Suprapubic skin (tissue), 4 donors: ENCODE measurements at places on chromosomes 3 and 15. TPM values are rescaled to one million over a fixed set of nuclear protein-coding genes. Genes with fewer than 3 reads are reported as not detected.

- H3K4me3 ChIP-seq: no peak overlapping the region
- H3K27ac ChIP-seq: no peak overlapping the region
- DNase-seq: no peak
- H3K27me3 ChIP-seq: no peaks in the 10 kb centered on the region
- H3K4me1 ChIP-seq: no peaks in the 10 kb centered on the region
- H3K36me3 ChIP-seq: peaks cover 10% of the 10 kb centered on the region
These were observed 39.9 kb upstream of the SKOR1 start for GRCh38 chr15:67785431-67785830.

The CPNE4 gene
- total RNA-seq: not detected

GRCh38 chr15:45794712-45795439 lies 160.0 kb downstream of the SQOR start:
- peaks cover 7% of the 10 kb centered on the region for H3K27me3 ChIP-seq
- H3K27ac ChIP-seq: no peak overlapping the region
- no peak for DNase-seq
- H3K36me3 ChIP-seq: no peaks in the 10 kb centered on the region

The C3orf18 gene
- total RNA-seq: 3.7 TPM

The INKA1 gene
- total RNA-seq: 32.7 TPM

- H3K36me3 ChIP-seq: no peaks in the 10 kb centered on the region
- H3K4me3 ChIP-seq: no peak overlapping the region
- no peak overlapping the region for H3K27ac ChIP-seq
- no peaks in the 10 kb centered on the region for H3K4me1 ChIP-seq
- DNase-seq: no peak
These were observed 347.1 kb downstream of the PYDC2 start for GRCh38 chr3:191808073-191808472.

The RYR3 gene
- total RNA-seq: 0.85 TPM

DNA sequence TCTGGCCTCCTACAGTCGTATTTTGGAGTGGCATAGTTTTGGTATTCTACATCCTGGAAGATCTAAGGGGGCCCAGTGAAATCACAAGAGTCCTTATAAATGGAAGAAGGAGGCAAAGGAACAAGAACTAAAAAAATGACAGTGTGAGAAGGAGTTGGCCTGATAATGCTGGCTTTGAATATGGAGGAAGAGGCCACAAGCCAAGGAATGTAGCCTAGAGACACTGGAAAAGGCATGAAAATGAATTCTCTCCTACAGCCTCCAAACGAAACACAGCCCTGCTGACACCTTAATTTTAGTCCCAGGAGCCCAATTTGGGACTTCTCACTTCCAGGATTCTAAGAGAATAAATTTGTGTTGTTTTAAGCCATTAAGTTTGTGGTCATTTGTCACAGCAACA lies 54.6 kb upstream of the LIPC start:
- no peak overlapping the region for H3K4me3 ChIP-seq
- no peaks in the 10 kb centered on the region for H3K4me1 ChIP-seq
- H3K27me3 ChIP-seq: no peaks in the 10 kb centered on the region
- H3K27ac ChIP-seq: no peak overlapping the region

DNA sequence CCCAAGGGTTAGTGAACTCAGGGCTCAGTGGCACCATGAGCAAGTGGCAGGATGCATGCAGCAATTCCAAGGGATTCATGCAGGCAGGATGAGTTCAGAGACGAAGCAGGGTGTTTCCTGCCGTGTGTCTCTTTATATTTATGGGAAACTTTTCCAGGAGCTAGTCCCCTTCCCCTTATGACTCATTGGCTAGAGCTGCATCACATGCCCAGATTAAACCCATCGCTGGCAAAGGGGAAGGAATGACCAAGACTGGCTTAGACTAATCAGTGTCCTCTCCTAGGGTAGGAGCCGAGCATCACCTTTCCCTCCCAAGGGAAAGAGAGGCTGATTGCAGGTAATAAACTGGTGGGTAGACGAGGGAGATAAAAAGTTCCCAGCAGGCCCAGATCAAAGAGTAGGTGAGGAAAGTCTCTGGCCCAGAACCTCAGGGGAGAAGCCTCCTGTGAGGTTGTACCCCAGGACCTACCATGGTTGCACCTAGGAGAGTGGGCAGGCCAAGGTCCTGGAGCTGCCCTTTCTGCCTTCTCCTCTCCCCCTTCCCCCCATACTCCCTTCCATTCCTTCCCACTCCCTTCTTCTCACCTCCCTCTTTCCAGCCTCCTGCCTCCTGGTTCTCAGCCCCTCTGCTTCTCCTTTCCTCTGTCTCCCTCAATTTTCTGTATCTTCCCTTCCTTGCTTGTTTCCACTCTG lies 67.8 kb upstream of the ITGA11 start:
- H3K4me3 ChIP-seq: no peak overlapping the region
- no peak for DNase-seq
- H3K27me3 ChIP-seq: no peaks in the 10 kb centered on the region
- no peaks in the 10 kb centered on the region for H3K4me1 ChIP-seq
- no peak overlapping the region for H3K27ac ChIP-seq
- no peaks in the 10 kb centered on the region for H3K36me3 ChIP-seq

- H3K4me3 ChIP-seq: no peak overlapping the region
- no peak for DNase-seq
- H3K36me3 ChIP-seq: peaks cover 3% of the 10 kb centered on the region
- H3K27me3 ChIP-seq: no peaks in the 10 kb centered on the region
- peaks cover 32% of the 10 kb centered on the region for H3K4me1 ChIP-seq
These were observed 10.2 kb downstream of the RAF1 start for GRCh38 chr3:12653747-12654146.

GRCh38 chr15:94075349-94075748 lies 156.0 kb upstream of the MCTP2 start:
- H3K27ac ChIP-seq: peak overlapping the region; percentile 2
- no peaks in the 10 kb centered on the region for H3K36me3 ChIP-seq
- peak; percentile 90 for DNase-seq
- no peaks in the 10 kb centered on the region for H3K27me3 ChIP-seq
- no peak overlapping the region for H3K4me3 ChIP-seq
- H3K4me1 ChIP-seq: peaks cover 13% of the 10 kb centered on the region

The SQOR gene
- 33.2 TPM for total RNA-seq

The ETFA gene
- 85.0 TPM for total RNA-seq

DNA sequence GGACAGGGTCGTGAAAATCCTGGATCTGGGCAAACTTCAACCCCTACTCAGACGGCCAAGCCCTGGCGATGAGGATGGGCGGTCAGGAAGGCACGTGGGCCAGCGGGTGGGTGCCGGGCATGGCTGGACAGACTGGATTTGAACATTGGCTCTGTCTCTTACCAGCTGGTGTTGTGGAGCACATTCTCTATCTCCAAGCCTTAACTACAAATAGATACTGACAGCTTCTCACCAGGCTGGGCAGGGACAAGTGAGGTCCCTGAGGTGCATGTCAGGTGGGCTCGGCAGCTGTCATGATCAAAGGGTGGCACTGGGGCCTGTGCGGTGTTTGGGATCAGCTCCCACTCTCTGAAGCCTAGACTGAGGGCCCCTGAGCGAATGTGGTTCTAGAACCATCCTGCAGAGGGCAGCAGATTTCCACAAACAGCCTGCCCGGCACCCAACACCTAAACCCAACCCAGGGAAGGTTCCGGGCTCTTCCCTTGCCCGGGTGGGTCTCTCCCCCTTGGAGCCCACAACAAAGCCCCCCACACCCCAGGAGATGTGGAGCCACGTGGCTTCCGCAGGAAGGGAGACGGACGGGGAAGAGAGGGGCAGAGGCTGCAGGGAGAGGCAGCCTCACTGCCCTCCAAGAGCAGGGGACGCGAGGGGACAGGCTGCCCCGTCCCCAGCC lies 58.4 kb downstream of the RGMA start:
- peaks cover 49% of the 10 kb centered on the region for H3K4me1 ChIP-seq
- H3K36me3 ChIP-seq: peaks cover 12% of the 10 kb centered on the region
- peak; percentile 85 for DNase-seq
- peak overlapping the region; percentile 87 for H3K27ac ChIP-seq
- H3K4me3 ChIP-seq: no peak overlapping the region

- no peak overlapping the region for H3K27ac ChIP-seq
- no peak overlapping the region for H3K4me3 ChIP-seq
- H3K36me3 ChIP-seq: no peaks in the 10 kb centered on the region
- no peak for DNase-seq
These were observed 13.9 kb downstream of the GRAMD1C start for GRCh38 chr3:113852506-113852905.

The CYP1A2 gene
- total RNA-seq: not detected

GRCh38 chr15:70361891-70362290 lies 264.2 kb upstream of the TLE3 start:
- no peak overlapping the region for H3K4me3 ChIP-seq
- no peaks in the 10 kb centered on the region for H3K27me3 ChIP-seq
- H3K4me1 ChIP-seq: no peaks in the 10 kb centered on the region
- no peak for DNase-seq

GRCh38 chr15:52862677-52863076 lies 72.5 kb upstream of the ONECUT1 start:
- peaks cover 12% of the 10 kb centered on the region for H3K27me3 ChIP-seq
- H3K4me1 ChIP-seq: no peaks in the 10 kb centered on the region
- no peaks in the 10 kb centered on the region for H3K36me3 ChIP-seq
- no peak for DNase-seq
- no peak overlapping the region for H3K4me3 ChIP-seq
- no peak overlapping the region for H3K27ac ChIP-seq

The DAZL gene
- 0.25 TPM for total RNA-seq

GRCh38 chr3:33718595-33718907 lies 497 bp upstream of the CLASP2 start:
- peak overlapping the region; percentile 87 for H3K4me3 ChIP-seq
- H3K36me3 ChIP-seq: no peaks in the 10 kb centered on the region
- DNase-seq: no peak

The FSTL1 gene
- total RNA-seq: 58.3 TPM

The FES gene
- 11.5 TPM for total RNA-seq

DNA sequence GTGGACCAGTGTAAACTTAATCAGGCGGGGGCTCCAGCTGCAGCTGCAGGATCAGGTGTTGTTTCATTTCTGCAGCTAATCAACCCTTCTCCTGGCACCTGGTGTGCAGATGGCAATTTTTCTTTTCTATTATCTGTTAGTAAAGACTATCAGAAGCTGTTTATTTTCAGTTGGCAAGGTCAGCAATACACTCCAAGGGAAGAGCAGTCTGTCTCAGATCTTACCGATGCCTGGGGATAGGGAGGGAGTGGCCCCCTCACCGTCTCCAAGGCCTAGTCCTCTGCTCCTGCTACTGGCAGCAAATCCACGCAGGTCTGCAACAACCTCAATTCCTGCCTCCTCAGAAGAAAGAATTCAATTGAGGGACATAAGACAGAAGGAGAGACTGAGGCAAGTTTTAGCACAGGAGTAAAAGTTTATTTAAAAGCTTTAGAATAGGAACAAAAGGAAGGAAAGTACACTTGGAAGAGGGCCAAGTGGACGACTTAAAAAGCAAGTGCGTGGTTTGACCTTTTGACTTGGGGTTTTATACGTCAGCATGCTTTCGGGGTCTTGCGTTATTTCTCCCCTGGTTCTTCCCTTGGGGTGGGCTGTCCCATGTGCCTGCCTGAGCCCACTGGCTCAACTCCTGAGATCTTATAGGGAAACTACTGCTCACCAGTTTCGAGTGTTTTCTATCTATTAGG lies 9.2 kb downstream of the CCRL2 start:
- no peak overlapping the region for H3K4me3 ChIP-seq
- H3K4me1 ChIP-seq: no peaks in the 10 kb centered on the region
- H3K36me3 ChIP-seq: no peaks in the 10 kb centered on the region
- no peak overlapping the region for H3K27ac ChIP-seq
- DNase-seq: no peak

The ZNF609 gene
- 18.6 TPM for total RNA-seq

The TPRG1 gene
- 30.9 TPM for total RNA-seq

DNA sequence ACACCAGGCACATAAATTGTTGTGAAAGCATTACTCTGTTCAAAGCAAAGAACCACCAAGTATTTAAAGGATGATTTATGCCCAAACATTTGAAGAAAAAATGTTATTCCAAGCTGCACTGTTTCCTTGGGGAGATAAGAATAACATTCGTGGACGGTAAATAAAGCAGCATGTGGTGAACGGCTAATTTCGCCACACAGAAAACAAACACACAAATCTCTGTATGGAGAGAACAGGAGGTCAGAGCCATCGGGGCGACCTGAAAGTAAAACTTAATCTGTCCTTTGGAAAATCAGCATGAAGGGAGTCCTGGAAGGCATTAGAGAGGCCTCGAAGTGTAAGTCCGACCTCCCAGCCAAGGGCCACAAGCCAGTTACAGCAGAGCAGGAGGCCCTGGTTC lies 27.1 kb upstream of the GABRG3 start:
- no peak overlapping the region for H3K4me3 ChIP-seq
- no peaks in the 10 kb centered on the region for H3K36me3 ChIP-seq
- DNase-seq: no peak
- no peak overlapping the region for H3K27ac ChIP-seq
- no peaks in the 10 kb centered on the region for H3K27me3 ChIP-seq

GRCh38 chr3:175224051-175224450 lies 364.9 kb downstream of the NAALADL2 start:
- H3K36me3 ChIP-seq: no peaks in the 10 kb centered on the region
- no peak overlapping the region for H3K27ac ChIP-seq
- H3K4me3 ChIP-seq: no peak overlapping the region
- no peak for DNase-seq
- no peaks in the 10 kb centered on the region for H3K27me3 ChIP-seq

DNA sequence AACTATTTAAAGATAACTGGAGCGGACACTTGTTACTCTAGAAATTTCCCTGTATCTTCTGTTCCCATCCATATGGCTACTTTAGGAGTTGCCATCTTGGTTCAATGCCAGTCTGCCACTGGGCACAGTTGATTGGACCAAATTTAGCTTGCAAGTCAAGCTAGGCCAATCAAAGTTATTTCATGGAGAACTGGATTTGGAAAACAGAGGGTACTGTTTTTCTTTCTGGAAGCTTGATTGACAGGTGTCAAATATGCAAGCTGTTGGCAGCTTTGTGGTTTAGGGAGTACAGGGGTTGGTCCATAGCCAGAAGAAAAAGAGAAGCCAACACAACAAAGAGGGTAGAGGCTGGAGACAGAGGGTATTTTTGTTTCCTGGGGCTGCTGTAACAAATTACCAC lies 33.4 kb upstream of the KLHL25 start:
- no peak overlapping the region for H3K4me3 ChIP-seq
- peaks cover 4% of the 10 kb centered on the region for H3K4me1 ChIP-seq
- DNase-seq: no peak
- H3K27ac ChIP-seq: no peak overlapping the region
- no peaks in the 10 kb centered on the region for H3K27me3 ChIP-seq

The SLC28A2 gene
- not detected for total RNA-seq
